Heart right ventricle (tissue), 16 donors: ENCODE measurements at places on chromosomes 4 and X. TPM values are rescaled to one million over a fixed set of nuclear protein-coding genes. Genes with fewer than 3 reads are reported as not detected.

- DNase-seq, result no peak
These were observed 22.4 kb upstream of the UGT2B4 start for GRCh38 chr4:69518102-69518501.

DNA sequence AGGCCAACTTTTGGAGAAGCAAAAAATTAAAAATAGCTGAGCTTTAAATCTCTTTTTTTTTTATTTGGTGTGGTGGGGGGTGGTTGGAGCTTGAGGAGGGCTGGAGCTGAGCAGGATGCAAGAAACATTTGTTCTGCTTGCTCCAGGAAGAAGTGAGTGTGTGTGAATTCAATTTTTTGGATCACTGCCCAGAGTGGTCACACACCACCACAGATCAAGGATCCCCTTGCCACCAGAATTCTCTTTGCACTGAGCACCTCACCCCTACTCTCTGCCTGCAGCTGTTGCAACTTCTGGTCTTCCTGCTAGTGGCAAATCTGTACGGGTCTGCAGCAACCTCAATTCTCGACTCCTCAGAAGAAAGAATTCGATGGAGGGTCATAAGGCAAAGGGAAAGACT, 19.9 kb upstream of the PLP1 start:
- DNase-seq, result no peak

- no peak for DNase-seq
These were observed 40.9 kb downstream of the CPEB2 start for GRCh38 chr4:15043226-15043625.

The PASD1 gene
- not detected for total RNA-seq

The CT45A3 gene
- not detected for total RNA-seq

DNA sequence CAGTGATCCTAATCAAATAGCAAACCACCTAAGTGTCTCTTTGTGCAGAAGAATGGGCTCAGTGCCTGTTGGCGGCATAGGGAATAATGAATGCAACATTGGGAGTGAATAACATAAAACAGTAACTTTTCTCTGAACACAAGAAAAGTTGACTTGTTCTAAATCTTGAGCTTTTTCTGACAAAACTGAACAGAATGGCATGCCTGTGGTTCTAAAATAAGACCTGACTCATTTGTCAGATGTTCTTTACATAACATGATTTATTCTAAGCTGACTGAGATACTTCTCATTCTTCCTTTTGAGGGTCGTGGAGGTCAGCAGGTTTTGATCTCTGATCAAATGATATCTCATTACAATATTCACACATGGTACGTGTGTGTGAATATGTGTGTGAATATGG, 165.4 kb upstream of the WDR1 start:
- DNase-seq, result no peak

The RTL9 gene
- 0.56 TPM for total RNA-seq

- DNase-seq, result no peak
These were observed 47.2 kb upstream of the MXRA5 start for GRCh38 chrX:3393581-3394111.

The NXF3 gene
- total RNA-seq, result not detected
